Mesenteric fat pad (tissue), 1 donor: ENCODE measurements at places on chromosomes 7 and 10. TPM values are rescaled to one million over a fixed set of nuclear protein-coding genes. Genes with fewer than 3 reads are reported as not detected.

TMEM213 gene
- total RNA-seq: not detected

NRP1 gene
- 249 TPM for total RNA-seq

ECHDC3 gene
- total RNA-seq: 161 TPM

CREB5 gene
- total RNA-seq: 45.3 TPM

ABCB4 gene
- total RNA-seq: 1.3 TPM

CLDN15 gene
- 13.3 TPM for total RNA-seq

PTPRZ1 gene
- 0.48 TPM for total RNA-seq

CLDN3 gene
- total RNA-seq: not detected

FRAT1 gene
- total RNA-seq: 8.2 TPM

LIPF gene
- not detected for total RNA-seq

CRCP gene
- 29.1 TPM for total RNA-seq

CPA2 gene
- total RNA-seq: 2.2 TPM

FAM13C gene
- total RNA-seq: 4.4 TPM
